ENCODE measurements at places on chromosomes 12 and 14.
A peak's percentile ranks its signal among the peaks of the same experiment; 100 is the strongest.

- no peak for DNase-seq
Observed at GRCh38 chr12:59708064-59708463, 112.2 kb downstream of the SLC16A7 start.

DNA sequence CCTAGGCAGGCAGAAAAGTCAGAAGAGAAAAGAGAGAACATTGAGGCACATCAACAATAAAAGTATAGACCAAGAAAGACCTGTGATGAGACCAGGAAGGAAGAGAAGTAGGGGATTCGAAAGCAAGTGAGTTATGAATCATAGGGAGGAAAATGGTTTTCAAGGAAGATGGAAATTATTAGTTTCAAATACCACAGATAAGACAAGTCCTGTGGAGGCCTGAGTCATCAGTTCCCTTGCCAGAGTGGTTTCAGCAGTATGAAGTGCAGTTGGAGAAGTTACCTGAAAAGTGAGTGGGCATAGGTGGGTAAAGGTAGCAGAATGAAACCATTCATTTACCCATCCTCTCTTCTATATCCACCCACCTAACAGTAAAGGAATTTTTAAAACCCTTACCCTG, 25.2 kb upstream of the TSPAN8 start:
- DNase-seq: no peak

- DNase-seq: no peak
Observed at GRCh38 chr14:100696590-100696989, 30.1 kb upstream of the DLK1 start.

DNA sequence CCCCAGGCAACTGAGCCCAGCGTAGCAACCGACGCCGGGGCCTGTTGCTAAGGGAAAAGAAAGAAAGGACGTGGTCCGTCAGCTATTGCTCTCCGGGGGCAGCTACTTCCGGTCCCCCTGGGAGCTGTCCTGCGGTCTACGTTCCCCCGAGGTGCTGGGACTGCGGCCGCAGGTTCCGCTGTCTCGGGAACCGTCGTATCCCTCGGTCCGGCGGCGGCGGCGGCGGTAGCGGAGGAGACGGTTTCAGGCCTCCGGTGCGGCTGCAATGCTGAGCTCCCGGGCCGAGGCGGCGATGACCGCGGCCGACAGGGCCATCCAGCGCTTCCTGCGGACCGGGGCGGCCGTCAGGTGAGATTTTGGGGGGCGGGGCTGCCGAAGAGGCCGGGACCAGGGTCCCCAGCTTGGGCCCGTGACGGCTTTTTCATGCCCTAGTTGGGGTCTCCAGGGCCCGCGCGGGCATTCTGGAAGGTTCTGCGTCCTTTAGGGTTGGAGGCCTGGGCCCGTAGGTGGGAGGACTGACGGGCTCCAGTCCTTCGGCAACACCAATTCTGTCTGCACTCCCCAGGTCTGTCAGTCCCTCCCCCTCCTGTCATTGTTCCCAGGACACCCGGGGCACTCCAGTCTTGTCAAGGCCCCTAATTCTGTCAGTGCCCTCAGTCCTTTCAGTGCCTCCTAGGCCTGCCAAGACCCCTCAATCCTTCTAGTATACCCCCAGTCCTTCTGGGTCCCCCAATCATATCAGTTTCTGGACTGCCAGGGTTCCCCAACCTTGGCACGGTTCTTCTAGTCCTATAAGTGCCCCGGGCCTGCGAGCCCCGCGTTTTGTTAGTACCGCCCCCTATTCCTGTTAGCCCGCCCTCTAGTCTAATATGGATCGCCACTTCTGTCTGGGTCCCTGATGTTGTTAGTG, at the start of gene USP30:
TSS of gene USP30 (plus strand) at position 163 of the 910 bp plus-strand sequence. CDS start at position 266, 103 bp downstream.
- DNase-seq: peak; percentile 91

GRCh38 chr14:102777711-102778337, 575 bp downstream of the TRAF3 start:
- no peak for DNase-seq

GRCh38 chr14:28307506-28307905, 459.1 kb upstream of the FOXG1 start:
- no peak for DNase-seq

GRCh38 chr14:76922584-76922983, 96.4 kb downstream of the LRRC74A start:
- no peak for DNase-seq

GRCh38 chr12:130083734-130084133, 78.5 kb upstream of the FZD10 start:
- DNase-seq: no peak

DNA sequence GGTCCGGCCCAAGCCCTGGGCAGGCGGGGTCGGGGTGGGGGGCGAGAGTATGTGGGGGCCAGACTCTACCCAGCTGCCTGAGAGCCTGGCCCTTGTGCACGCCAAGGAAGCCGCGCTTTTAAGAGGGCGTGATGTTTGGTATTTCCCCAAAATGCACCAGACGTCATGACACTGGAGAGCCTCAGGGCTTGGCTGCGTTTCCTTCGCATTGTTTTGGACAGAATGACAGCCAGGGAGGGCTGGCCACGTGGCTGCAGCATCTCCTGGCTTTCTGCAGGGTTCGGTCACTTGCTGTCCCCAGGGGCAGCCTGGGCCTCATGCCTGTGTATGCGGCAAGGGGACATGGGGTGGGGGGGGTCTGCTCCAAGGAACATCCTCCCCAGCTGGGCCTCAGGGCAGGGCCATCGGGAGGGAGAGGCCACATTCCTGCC, 16.1 kb upstream of the NUDT14 start:
- DNase-seq: no peak

DNA sequence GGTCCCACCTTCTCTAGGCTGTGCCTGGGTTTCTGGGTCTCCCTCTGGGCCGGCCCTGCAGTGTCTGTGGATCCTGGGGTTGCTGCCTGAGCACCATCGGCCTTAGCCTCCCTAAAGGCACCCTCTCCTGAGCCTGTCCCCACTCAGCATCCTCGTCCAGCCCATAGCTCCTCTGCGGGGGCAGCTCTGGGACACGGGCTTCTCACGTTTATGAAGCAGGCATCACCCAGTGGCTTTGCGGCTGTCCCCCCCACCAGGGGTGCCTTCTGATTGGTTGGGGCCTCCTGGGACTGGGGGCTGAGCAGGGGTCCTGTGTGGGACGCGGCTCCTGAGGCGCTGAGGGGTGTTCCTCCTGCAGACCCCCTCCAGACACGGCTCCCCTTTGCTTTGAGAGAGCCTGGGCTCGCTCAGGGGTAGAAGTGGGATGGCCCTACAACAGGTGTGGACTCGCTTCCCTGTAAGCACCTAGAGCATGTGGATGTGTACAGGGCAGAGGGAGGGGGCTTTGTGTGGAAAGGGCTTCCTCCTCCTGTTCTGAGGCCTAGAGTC, 10.7 kb downstream of the ULK1 start:
- DNase-seq: no peak

GRCh38 chr12:31201382-31201781, 124.6 kb downstream of the SINHCAF start:
- DNase-seq: no peak

DNA sequence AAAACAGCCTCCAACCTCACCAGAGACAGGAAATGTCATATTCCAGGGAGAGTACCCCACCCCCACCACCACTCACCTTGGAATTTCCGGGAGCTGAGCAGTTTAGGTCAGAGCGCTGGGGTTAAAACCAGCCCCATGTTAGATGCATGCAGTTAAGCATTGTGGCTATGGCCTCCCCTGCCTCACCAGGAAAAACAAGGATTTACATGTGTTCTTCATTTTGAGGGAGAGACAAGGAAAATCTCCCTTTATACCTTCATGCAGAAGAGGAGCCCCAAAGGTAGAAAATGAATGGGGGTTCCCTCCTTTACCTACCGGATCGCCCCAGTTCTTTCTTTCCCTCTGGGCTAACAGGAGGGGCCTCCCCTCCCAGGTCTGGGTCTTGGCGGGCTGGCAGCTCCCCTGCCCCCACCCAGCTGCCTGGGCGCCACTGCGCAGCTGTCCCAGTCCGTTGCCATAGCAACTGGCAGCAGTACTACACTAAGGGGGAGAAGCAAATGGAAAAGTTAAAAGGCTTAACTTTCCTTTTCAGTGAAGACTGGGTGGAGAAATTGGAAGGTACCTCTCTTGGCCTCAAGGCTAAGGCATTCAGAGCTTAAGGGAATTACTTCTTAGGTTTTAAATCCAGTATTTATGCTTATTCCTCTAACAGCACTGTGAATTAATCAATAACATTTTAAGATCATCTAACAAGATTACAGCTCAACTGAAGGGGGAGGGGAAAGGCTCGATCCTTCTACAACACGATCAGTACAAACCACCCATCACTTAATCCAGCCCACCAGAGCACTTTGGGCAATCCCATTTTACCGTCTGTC, 20.5 kb downstream of the CBX5 start:
- DNase-seq: peak; percentile 88

DNA sequence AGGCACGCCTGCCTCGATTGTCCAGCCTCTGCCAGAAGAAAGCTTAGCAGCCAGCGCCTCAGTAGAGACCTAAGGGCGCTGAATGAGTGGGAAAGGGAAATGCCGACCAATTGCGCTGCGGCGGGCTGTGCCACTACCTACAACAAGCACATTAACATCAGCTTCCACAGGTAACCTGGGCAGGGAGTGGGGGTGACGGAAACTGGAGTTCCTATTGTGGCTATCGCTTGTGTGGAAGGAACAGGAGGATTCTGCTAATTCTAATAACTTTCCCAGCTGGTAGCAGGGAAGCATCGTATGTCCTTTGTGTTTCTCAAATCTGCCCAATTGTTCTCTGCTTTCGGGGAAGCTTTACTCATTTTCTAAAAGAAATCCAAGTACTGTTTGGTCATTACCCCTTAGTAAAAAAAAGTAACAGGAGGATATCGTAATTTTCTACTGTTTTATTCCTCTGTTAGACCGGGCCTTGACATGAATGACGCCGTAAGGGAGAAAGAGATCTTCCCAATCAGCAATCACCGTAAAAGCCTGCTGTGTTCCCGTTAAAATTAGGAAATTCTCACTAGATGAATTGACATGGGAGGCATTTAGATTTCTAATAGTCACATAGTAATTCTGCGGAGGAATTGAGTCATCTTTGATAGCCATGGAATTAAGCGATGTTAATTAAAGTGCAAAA, 449 bp downstream of the THAP2 start:
- DNase-seq: no peak

DNA sequence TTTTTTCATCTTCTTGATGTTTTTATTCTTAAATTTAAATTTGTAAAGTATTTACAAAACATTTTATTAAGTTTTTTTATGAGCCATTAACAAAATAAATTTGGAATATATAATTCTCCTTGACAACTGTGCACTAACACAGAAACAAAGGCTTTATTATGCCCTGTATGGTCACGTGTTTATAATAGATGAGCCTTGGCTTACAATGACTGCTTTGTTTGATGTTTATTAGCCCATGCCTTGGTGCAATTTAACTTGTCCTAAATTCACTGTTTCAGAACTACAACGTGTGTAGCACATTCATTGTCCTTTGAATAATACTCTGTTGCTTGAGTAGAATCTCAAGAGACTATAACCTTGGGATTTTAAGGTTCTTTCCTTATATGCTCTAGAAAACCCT, 59.8 kb downstream of the CNTN1 start:
- no peak for DNase-seq

DNA sequence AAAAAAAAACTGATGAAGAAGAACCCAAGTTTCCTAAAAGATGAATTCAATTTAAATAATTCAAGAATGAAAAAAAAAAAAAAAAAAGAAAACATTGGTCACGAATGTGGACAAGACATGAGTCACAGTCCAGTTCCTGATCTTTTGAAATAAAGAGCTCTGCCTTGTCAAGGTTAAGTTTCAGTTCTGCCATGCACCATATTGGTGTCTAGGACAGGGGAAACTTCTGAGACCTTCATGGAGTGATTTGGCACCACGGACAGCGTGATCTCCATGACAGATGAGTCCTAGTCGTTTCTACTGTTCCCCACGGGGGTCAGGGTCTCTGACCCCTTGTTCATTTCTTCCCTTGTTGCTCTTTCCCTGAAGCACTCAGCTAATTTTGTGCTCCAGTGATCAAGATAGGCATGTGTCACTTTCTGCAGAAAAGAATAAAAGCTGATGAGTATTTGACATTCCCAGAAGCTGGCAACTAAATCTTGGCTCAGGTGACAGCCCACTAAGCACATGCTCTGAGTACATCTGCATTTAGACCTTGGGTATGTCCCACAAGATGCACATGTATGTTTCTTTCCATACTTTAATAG, 1159.7 kb downstream of the BCL11B start:
- DNase-seq: no peak

GRCh38 chr12:122090759-122091515, 12.4 kb downstream of the MLXIP start:
- no peak for DNase-seq

DNA sequence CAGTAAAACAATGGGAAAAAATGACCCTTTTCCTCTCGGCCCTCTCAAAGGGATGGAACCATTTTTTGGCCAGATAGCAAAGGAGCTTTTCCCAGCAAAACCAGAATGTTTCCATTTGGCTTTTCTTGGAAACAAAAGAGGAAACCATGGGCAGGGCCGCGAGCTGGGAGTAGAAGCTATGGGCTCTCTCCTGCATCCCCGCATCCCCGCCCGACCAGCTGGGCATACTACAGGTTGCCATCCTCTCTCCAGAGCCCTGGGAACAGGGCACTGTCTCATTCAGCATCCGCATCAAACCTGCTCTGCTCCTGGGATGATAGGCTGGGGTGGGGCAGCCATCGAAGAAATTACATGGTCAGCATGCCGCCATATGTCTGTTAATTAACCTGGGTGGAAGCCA, 20.9 kb downstream of the CD9 start:
- DNase-seq: no peak

Data from head of caudate nucleus (tissue), 42 donors.